ENCODE measurements at places on chromosomes 4 and X.
A peak's percentile ranks its signal among the peaks of the same experiment; 100 is the strongest.

GRCh38 chrX:47482065-47482511 is 934 bp downstream of the ZNF41 start:
- DNase-seq, result no peak

GRCh38 chr4:84145176-84145575 is 353.9 kb downstream of the NKX6-1 start:
- DNase-seq, result no peak

DNA sequence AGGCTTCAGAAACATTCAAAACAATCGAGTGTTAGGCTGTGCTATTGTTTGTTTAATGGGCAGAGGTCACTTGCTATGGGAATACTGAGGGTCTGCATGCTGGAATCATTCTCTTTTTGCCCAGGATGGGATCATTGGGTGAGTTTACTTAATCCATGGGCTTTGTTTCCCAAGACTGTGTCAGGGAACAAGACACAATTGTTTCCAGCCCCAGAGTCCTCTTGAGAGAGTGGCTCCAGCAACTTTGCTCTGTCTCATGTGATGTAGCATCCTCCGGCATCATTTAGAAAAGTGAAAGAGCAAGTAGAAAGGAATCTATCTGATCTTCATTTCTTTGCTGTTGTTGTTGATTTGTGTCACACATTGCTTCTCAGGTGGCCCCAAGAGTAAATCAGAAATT is 1.8 kb downstream of the TENM3 start:
- DNase-seq, result no peak

DNA sequence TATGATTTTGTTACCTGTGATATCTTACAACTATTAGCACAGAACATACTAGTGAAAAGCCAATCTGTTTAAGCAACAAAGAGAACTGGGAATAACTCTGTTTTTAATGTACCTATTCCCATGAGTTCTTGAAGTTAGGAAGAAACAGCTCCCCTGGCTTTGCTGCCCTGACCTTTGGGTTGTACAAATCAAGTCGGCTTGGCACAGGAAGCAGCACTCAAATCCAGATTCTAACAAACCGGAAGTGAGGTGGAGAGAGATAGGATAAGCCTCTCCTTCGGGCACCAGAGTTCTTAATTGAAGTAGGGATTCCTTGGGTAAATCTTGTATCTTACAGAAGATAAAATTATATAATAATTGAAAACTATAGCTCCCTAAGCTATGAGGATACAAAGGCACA is 144.8 kb upstream of the CPEB2 start:
- no peak for DNase-seq

DNA sequence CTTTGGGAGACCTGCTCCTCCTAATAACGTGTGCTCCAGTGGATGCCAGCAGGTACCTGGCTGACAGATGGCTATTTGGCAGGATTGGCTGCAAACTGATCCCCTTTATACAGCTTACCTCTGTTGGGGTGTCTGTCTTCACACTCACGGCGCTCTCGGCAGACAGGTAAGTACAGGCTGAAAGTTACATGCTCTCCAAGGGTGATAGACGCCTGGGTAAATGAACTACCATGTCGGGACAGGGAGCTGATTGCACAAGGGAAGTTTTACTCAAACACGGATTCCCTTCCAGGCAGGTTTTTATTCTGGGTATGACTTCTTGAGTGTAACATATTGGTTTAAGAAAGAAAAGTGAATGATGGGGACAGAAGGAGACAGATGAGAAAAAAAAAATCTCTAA is 836 bp downstream of the GRPR start:
- no peak for DNase-seq

DNA sequence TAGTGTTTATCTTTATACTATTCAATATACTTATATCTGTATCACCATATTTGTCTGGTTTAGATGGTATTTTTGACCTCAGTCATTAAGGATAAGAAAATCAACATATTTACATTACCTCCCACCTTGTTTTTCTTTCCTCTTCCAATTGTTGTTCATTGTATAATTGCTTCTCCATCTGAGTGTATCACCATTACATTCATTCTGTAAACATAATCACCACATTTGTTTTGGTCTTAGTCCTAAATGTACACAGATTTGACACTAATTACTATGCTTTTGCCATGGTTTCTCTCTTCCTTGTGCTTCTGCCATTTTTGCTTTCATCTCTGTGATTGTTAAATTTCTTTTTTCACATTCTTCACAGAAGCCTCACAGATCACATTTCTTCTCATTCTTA is 12.7 kb downstream of the ARMCX6 start:
- DNase-seq, result no peak

DNA sequence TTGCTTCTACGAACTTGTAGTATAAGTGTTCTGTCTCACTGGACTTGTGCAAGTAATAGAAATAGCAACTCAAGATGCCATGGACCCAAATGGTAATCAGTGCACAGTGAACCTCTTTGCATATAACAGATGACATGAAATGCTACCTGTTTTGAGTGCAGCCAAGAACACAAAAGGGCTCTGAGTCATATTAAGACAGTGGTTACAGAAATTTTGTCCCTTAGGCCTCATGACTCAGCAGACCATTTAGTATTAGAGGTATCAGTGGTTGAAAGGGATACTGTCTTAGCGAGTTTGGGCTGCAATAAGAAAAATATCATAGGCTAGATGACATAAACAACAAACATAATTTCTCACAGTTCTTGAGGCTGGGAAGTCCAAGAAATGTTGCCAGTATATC is 502.9 kb upstream of the PCDH10 start:
- DNase-seq, result no peak

- no peak for DNase-seq
Measured at GRCh38 chrX:25084446-25084845, 68.7 kb upstream of the ARX start.

GRCh38 chr4:127616898-127617297 is 15.9 kb upstream of the INTU start:
- no peak for DNase-seq

GRCh38 chr4:3645711-3646679 is 113.8 kb upstream of the LRPAP1 start:
- no peak for DNase-seq

DNA sequence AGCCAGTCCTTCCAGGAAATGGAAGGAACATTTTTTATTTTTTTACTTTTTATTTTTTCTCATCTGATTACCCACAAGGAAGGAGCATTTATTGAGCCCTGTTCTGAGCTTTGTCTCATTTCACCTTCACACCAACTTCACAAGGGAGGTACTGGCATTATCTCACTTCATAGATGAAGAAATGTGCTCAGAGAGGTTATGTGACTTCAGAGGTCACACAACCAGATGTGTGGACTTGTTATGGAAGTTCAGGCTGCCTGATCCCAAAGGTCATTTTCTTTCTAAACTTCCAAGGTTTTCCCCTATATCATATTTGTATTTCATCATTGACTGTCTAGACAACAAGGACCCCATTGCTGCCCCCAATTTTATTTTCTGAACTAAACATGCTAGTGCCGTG is 160.3 kb downstream of the DCLK2 start:
- no peak for DNase-seq

GRCh38 chr4:173418639-173419038 is 19.7 kb upstream of the SCRG1 start:
- DNase-seq, result no peak

GRCh38 chr4:113979905-113980615 is 613 bp upstream of the ARSJ start:
- DNase-seq, result no peak

DNA sequence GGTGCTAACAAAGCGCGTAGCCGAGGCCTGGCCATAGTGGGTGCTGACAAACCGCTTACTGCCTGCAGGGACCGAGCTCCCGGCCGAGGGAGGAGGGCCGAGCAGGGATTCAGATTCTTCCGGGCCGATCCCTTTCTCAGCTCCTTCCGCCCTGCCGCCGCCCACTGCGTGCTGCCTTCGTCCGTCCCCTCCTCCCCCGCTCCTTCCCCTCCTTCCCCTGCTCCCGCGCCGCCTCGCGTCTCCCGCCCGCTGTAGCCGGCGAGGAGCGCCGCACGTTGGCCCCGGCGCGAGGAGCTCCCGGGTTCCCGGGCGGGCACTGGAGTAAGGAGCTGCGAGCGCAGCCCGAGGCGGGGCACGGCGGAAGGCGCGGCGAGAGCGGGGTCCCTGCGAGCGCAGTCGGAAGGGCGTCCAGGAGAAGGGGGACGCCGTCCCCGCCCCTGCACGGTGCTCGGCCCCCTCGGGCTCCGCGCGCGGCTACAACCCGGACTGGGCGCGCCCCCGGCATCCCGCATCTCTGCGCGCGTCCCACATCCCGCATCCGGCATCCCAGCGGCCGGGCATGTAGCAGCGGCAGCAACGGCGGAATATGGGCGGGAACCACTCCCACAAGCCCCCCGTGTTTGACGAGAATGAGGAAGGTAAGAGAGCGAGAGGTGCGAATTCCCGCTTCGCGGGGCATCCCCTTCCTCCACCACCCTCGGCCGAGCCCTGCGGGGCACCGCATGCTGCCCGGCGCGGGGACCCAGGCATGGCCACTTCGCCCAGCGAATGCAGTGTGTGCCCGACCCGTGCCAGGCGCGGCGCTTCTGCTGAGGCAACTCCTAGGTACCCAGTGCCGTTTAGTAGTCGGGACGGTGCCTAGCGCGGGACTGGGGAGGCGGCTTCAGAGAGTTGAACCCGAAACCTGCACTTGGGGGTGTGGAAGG is at the start of gene STK32B:
Gene STK32B, plus strand, starts transcription at position 203 of the 926 bp plus-strand sequence.
- DNase-seq, result peak; percentile 84

DNA sequence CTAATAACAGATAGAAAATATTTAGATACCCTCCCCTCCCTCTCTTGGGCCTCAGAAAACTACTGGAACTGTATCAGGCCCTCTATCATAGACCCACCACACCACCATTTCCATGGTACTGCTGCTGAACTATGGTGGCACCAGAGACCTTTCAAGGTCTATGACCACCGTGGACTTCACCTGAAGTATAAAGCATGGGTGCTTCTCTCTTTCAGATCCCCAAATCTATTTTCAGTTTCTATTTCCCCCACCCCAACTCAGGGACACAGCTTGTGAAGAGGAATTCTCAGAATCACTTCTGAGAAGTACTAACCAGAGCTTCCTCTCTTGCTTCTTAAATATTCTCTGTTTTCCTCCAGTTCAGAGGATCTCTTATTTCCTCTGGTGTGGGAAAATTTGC is 840.8 kb upstream of the HTR2C start:
- DNase-seq, result no peak

DNA sequence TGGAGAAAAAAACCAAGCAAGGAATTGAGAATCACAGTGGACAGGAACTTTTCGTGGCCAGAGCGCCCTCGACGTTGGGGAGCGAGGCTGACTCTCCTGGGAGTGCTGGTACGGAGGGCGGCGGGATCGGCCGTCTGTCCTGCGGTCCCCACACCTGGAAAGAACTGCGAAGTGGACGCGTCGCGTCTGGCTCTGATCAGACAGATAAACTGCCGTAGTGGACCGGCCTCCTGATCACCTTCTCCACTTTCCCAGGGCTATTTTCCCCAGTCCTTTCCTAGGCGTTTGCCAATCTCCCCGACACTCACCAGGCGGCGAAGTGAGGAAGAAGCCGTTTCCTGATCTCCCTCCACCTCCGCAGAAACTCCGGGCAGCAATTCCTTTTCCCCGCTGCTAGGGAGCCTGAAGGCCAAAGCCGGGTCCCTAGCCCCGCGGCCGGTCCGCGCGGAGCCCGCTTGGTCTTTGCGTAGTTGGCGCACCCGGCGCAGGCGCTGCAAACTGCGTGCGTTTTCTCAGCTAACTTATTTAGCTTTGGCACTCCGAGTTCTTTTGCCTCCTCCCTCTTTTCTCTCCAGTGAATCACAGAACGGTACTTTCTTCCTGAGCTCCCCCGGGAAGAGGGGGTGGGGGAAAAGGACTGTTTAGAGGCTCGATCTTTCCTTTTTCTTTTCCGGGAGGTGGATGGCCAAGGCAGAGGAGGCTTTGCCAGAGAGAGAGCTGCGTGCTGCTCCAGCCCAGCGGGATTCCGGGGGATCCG is at the start of gene ARSJ:
Gene ARSJ, minus strand, starts transcription at position 500 of the 757 bp plus-strand sequence. CDS start 813 bp downstream, outside the sequence.
- DNase-seq, result peak; percentile 40

DNA sequence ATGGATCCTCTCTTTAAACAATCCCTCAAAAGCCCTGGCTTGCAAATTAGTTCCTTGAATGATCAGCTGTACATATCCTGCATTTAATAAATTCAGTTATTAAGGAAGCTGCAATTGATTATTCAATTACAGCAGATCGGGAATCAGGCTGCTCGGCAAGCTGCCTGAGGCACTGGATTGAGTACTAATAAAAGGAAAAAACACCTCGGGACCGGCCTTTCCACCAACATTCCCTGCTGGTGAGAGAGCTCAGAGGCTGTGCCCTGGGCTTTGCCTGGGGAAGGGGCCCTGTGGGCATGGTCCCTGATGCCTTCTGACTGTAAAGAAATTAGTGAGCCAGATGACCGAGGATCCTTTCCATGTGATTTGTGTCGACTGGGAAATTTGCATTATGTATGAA is 69.2 kb downstream of the SORCS2 start:
- no peak for DNase-seq

DNA sequence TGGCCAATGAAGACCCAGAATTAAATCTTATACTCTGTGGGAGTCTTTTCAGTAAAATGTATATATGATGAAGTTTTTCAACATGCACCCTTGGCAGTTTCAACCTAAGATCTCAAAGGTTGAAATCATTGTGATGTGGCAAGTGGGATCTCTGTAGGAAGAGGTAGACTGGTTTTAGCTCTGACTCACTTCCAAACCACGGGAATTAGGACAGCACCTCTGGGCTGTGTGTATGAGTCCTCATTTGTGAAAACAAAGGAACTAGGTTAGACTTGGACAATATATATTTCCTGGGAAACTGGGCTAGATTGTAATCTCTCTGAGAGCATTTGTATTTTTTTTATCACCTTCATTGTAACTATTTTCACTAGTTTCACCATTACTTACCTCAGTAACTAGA is 333.0 kb downstream of the ADGRL3 start:
- no peak for DNase-seq

- DNase-seq, result no peak
Measured at GRCh38 chr4:140645614-140646412, 77.1 kb upstream of the UCP1 start.

GRCh38 chr4:2798399-2799223 is 5.7 kb downstream of the SH3BP2 start:
- no peak for DNase-seq

DNA sequence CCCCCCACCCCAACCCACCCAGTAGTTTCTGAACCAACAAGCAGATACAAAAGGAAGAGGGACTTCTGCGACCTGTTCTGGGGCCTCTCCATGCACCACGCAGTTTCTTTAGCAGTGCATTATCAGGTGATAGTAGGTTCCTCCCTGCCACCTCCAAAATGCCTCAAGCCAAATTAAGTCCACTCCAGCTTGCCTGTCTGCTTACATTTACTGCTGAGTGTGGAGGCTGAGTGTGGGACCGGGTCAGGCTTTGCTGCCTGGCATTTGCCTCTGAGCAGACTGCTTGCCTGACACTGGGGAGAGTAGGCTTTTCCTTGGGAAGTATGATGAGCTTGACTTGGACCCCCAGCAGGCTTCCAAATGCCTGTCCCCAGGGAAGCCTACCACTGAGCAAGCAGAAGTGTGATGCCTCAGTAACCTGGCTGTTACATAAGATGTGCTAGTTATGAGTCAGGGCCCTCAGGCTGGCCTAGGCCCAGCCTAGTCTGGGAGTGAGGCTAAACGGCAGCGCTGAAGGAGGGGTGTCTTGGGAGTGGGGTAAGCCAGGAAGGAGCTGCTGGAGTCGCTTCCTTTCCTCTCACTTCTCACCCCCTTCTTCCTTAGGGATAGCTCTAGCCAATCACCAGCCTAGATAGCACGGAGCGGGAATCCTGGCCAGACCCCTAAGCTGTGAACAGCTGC is 9.0 kb downstream of the TSC22D3 start:
- DNase-seq, result no peak

All from HAP-1 (cell line).